ENCODE measurements at places on chromosomes 11 and 22.

DNA sequence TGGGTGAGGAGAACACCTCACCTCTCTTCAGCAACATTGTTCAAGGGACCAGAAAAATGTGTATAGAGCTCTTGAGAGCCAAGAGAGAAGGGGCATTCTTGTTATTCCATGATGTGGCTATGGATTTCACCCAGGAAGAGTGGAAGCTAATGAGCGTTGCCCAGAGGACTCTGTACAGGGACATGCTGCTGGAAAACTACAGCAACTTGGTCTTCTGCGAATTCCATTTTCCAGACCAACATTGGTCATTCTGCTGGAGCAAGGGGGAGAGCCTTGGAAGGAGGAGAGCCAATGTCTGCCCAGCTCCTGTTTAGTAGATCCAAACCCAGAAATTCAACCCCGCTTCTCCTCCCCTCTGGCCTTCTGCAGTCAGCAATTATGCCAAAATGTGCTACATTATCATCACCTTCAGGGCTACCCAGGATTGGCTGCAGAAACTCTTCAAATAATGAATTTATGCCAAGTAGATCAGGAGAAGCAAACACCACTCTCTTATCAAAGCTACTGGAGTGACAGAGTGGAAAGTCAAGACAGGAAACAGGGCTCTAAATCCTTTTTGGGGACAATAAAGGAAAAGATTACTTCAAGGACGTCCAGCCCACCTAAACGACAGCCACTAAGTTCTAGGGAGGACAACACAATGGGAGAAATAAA is 707.5 kb upstream of the LUZP2 start:
- DNase-seq, result no peak

GRCh38 chr11:129209891-129210830 is 18.0 kb upstream of the ARHGAP32 start:
- DNase-seq, result no peak

DNA sequence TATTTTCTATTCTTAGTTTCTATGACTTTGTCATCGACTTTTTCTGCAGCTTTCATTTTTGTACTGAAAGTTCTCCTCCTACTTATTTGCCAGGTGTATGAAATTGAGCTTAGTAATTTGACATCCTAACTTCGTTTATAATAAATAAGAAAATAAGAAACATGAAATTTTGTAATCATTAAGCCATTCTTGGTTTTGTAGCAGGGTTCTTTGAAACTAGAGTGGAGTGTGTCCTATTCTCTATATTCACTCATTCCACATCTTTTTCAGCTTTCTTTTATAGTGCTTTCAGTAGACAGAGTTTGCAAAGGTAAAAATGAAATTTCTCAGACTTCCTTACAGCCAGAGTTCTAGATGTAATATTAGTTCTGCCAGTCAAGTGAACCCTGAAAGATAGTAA is 47.8 kb downstream of the FANCF start:
- no peak for DNase-seq

DNA sequence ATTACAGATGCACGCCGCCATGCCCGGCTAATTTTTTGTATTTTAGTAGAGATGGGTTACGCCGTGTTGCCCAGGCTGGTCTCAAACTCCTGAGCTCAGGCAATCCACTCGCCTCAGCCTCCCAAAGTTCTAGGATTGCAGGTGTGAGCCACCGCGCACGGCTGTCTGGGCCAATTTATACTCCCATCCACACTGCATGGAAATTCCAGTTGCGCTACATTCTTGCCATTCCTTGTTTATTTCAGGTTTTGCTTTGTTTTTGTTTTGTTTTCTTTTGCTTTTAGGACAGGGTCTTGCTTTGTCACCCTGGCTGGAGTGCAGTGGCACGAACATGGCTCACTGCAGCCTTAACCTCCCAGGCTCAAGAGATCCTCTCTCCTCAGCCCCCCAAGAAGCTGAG is 11.0 kb upstream of the CAPRIN1 start:
- no peak for DNase-seq

DNA sequence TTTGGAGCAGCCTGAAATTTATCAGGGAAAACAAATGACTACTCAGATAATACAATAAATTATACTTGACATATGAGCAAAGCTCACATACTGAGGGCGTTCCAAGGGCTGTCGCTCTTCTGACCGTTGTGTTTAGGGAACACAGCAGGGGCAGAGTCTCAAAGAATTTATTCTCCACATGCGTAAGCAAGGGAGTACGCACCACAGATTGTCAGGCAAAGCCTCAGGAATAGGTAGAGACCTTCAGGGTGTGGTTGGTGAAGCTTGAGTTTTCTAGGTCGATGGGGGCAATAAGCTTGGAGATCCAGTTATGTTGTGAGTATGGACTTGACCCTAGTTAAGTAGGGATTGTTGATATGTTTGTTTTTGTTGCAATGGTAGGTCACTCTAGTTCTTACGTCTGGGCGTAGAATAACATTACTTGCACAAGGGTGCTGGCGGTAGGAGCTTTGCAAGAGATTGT is 830 bp downstream of the ACAT1 start:
- DNase-seq, result no peak

DNA sequence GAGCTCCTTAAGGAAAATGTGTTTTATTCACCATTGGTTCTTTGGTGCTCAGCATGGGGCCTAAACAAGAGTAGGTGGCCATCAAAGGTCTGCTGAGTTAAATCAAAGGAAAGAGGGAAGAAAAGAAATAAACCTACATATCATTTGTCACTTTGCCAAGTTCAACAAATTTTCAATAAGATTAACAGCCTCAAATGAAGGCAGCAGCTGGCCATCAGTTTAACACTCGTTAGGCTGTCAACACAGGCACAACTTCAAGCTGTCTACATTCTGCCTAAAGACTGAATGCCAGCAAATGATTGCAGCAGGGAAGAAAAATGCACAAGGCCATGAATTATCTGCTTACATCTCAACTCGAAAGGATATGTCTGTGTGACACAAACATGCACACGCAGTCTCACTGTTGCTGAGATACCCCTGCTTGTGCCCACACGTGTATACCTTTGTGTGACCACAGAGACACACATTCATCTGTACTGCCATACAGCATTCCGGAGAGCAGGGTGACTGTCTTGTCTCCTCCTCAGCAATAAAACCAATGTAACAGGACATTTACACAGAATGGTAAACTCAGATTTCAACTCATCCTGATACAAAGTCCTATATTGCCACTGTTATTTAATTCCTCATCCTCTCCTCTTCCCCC is 40.1 kb downstream of the TRIM66 start:
- no peak for DNase-seq

Measured in stimulated activated CD8-positive, alpha-beta memory T cell treated with anti-CD3 and anti-CD28 coated beads, Interleukin-4, amount 100 ng/mL, for 24 hours (primary cell).